ENCODE measurements at places on chromosomes 12 and 14.
A peak's percentile ranks its signal among the peaks of the same experiment; 100 is the strongest.

GRCh38 chr12:129964826-129965457 lies 61.1 kb upstream of the TMEM132D start:
- H3K27me3 ChIP-seq: no peaks in the 10 kb centered on the region
- H3K27ac ChIP-seq: no peak overlapping the region
- H3K36me3 ChIP-seq: no peaks in the 10 kb centered on the region
- no peak overlapping the region for H3K4me3 ChIP-seq

- H3K27ac ChIP-seq: no peak overlapping the region
- H3K27me3 ChIP-seq: peaks cover 83% of the 10 kb centered on the region
- peaks cover 15% of the 10 kb centered on the region for H3K4me1 ChIP-seq
- no peak overlapping the region for H3K4me3 ChIP-seq
Measured at GRCh38 chr12:117363056-117363662, 1.7 kb upstream of the NOS1 start.

GRCh38 chr14:31968107-31968810 lies 108.8 kb upstream of the ARHGAP5 start:
- no peak for DNase-seq
- H3K36me3 ChIP-seq: no peaks in the 10 kb centered on the region
- no peaks in the 10 kb centered on the region for H3K27me3 ChIP-seq

DNA sequence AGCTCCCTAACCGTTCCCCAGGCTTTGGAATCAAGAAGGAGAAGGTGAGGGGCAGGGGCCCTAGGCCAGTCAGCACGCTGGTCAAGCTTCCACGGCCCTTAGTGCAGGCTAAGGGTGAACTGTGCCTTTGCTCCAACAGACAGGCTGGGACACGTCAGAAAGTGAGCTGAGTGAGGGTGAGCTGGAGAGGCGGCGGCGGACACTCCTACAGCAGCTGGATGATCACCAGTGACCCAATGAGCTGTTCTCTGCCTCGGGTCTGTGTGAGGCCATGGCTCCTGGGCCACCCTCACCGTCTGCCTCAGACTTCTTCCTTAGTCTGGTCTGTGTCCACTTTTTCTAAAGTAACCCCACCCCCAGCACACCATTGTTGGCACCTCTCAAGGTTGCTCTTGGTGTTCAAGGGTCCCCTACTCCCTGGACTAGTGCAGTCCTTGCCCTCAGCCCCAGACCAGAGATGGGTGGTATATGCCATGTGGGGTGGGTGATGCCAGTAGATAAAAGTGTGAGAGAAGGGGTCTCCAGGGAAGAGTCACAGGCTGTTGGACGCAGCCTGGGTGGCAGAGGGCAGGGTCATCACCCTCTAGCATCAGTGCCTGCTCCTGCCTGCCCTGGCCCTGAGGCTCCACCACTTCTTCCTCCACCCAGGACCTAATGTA lies 20.7 kb downstream of the PRPF40B start:
- H3K27me3 ChIP-seq: no peaks in the 10 kb centered on the region
- H3K4me1 ChIP-seq: peaks cover 19% of the 10 kb centered on the region
- H3K27ac ChIP-seq: no peak overlapping the region
- DNase-seq: no peak
- H3K4me3 ChIP-seq: no peak overlapping the region
- peaks cover 51% of the 10 kb centered on the region for H3K36me3 ChIP-seq

DNA sequence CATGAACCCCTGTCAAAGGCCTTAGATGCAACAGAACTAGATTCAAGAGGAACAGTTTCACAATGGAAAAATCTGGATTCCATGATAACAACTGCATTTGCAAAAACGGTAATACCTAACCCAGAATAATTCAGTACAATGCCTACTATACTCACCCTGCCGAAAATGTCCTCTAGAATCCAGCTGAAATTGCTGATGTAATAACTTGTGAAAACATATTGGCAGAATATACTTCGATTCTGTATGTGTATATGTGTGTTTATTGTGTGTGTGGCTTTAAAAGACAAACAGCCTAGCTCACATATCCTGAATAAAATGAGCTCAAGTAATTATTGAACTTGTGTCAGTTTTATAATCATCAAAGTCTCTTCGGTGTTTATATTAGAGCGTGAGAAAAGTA lies 46.0 kb downstream of the PHLDA1 start:
- H3K4me3 ChIP-seq: no peak overlapping the region
- DNase-seq: no peak
- no peaks in the 10 kb centered on the region for H3K36me3 ChIP-seq
- peaks cover 32% of the 10 kb centered on the region for H3K4me1 ChIP-seq
- no peaks in the 10 kb centered on the region for H3K27me3 ChIP-seq

DNA sequence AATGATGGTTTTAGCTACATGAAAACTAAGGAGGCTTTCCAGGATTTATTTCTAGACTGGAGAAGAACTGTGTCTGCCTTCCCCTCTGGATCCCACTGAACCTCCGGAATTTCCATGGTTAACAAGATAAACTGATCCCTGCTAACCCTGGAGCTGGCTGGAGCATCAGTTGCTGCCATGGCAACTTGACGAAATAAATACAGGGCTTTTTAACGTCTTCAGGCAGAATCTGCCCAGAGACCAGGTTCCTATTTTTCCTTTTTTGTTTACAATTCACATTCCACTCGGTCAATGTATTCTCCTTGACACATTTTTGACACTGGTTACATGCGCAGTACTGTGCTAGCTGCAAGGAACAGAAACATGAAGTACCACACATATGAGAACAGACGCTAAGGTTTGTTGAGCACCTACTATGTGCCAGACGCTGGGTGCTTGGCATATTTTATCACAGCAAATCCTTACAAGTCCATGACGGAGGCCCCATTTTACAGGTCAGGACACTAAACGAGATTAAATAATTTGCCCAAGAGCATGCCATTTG lies 1.7 kb downstream of the C14orf132 start:
- no peak for DNase-seq
- H3K27ac ChIP-seq: no peak overlapping the region
- H3K4me3 ChIP-seq: peak overlapping the region; percentile 84
- peaks cover 42% of the 10 kb centered on the region for H3K4me1 ChIP-seq

DNA sequence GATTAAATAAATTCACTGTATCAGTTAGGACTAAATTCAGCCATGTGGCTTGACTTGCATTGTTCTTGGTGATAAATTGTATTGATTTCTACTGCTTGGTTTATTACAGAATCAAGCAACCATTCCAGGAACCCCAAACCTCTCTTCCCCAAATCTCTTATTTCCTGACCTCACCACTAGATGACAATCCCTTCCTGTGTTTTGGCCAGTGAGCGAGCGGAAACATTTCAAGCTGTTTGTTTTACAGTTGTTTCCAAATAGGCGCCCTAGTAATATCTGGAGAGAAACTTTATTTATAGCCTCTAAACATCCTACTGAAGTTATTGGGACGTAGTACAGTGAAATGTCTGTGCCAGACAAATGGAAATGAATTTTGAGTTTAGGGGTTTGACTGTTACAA lies 161.1 kb downstream of the SNAPC1 start:
- no peak overlapping the region for H3K4me3 ChIP-seq
- no peaks in the 10 kb centered on the region for H3K36me3 ChIP-seq
- no peak for DNase-seq
- H3K4me1 ChIP-seq: no peaks in the 10 kb centered on the region

DNA sequence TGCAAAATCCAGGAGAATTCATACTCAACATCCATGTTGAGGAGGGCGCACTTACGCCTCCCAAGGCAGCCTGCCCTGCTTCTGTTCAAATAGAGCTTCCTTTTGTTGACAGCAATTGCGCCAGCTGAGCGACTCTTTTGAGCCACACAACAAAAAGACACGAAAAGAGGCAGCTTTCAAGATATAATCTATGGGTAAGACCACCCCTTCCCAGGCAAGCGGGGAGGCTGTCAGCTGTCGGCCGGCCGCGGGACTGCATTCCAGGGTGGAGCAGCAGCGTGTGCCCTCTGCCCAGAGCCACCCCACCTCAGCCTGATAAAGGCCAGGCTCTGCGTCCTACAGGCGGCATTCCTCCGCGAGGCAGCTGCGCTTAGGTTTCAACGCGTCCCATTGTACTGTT lies 15.8 kb upstream of the STAB2 start:
- no peak overlapping the region for H3K4me3 ChIP-seq
- peaks cover 6% of the 10 kb centered on the region for H3K4me1 ChIP-seq
- peaks cover 9% of the 10 kb centered on the region for H3K27me3 ChIP-seq
- no peak overlapping the region for H3K27ac ChIP-seq
- H3K36me3 ChIP-seq: no peaks in the 10 kb centered on the region
- no peak for DNase-seq

GRCh38 chr14:47365233-47365632 lies 310.2 kb downstream of the MDGA2 start:
- no peak overlapping the region for H3K4me3 ChIP-seq
- H3K27me3 ChIP-seq: no peaks in the 10 kb centered on the region
- H3K27ac ChIP-seq: no peak overlapping the region
- no peaks in the 10 kb centered on the region for H3K36me3 ChIP-seq

Data from suprapubic skin (tissue), 4 donors.